ENCODE measurements at places on chromosomes 5 and 9.

DNA sequence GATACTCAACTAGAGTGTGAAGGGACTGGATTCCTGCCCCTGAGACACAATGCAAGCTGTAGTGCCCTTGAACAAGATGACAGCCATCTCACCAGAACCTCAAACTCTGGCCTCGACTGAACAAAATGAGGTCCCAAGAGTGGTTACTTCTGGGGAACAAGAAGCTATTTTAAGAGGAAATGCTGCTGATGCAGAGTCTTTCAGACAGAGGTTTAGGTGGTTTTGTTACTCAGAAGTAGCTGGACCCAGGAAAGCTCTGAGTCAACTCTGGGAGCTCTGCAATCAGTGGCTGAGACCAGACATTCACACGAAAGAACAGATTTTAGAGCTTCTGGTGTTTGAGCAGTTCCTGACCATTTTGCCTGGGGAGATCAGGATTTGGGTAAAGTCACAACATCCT lies 2.4 kb downstream of the ZNF483 start:
- DNase-seq: no peak

DNA sequence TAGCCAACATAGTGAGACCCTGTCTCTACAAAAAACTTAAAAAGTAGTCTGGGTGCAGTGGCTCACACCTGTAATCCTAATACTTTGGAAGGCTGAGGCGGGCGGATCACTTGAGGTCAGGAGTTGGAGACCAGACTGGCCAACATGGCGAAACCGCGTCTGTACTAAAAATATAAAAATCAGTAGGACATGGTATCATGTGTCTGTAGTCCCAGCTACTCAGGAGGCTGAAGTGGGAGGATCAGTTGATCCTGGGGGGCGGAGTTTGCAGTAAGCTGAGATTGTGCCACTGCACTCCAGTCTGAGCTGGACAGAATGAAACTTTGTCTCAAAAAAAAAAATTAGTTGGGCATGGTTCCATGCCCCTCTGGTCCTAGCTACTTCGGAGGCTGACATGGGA lies 57.9 kb upstream of the MIER3 start:
- DNase-seq: no peak

- DNase-seq: no peak
These were observed 221.1 kb downstream of the ENC1 start for GRCh38 chr5:74419468-74419867.

GRCh38 chr9:132207839-132208615 lies 46.2 kb downstream of the NTNG2 start:
- DNase-seq: no peak

DNA sequence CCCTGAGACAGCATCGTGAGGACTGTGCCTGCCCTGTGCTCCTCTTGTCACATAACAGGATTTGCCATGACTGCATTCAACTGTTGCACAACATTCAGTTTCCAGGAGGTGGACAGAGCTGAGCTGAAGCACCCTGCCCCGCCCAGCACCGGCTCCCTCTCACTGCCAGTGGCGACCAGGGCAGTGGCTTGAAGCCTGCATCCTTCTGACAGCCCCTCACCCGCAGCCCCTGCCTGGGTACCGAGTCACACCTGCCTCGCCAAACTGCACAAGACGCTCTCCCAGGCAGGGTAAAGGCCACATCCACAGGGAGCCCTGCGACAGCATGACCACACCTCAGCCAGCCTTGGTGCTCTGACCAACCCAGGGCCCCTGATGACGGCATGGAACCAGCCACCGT lies 59.9 kb upstream of the ZNF354A start:
- no peak for DNase-seq

GRCh38 chr5:180782748-180783147 lies 19.9 kb downstream of the MGAT1 start:
- no peak for DNase-seq

- no peak for DNase-seq
These were observed 385.8 kb downstream of the EFNA5 start for GRCh38 chr5:107284822-107285525.

GRCh38 chr5:98975223-98975622 lies 46.4 kb upstream of the CHD1 start:
- no peak for DNase-seq

DNA sequence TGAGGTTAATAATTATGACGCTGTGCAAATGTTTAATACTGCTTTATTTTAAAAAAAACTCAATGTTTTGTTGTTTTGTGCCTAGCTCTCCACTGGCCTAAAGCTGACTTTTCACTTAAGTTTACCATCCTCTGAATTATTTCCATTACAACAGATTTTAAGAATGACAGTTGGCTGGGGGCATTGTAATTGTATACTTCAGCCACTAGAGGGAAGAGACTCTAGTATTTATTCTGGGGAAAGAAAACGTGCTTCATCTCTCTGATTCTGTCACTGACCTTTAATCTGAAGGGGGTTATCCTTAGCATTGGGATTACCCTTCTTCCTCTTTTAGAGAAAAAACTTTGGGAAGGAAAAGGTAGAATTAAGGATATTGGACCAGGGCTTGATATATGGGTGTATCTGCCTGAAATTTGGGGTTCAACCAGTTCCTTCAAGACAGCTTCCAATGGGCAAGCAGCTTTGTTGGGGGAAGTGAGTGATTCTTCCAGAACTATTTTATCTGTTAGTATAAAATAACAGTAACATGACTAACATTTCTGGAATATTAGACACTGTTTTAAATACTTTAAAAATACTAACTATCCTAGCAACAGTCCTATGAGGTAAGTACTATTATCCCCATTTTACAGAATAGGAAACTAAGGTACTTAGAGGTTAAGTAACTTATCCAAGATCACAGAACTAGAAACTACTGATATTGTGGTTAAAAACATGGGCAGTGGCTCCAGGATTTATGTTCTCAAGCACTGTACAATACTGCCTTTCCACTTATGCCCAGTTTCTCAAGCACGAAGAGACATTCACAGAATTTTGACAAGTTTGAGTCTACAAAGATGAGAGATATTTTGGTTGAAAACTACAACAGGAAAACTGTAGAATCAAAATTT lies 208.4 kb downstream of the CD180 start:
- DNase-seq: no peak

- DNase-seq: no peak
These were observed 127.0 kb downstream of the UNC13B start for GRCh38 chr9:35288778-35289177.

- DNase-seq: no peak
These were observed 158.0 kb downstream of the ENC1 start for GRCh38 chr5:74482523-74482922.

DNA sequence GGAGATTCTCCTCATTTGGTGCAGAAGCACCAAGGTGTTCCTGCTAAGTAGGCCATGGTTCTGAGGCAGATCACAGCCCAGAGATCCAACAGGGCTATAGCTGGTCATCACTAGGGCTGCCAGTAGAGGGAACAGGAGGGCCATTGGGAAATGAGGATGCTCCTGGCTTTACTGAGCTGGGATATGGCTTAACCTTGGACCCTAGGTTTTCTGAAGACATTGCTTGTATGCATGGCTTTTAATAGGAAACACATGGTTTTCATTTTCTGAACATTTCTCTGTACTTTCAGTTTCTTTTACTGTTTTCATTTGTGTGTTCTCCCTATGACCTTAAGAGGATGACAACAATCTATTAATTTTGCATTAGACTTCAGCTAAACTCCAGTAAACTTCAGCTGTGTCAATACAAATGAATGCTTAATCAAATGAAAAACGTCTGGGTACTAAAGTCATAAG lies at the start of gene IFNW1:
Gene IFNW1 (minus strand): TSS at position 406 of the 456 bp plus-strand sequence. CDS start 262 bp downstream, at position 144.
- DNase-seq: no peak

GRCh38 chr9:124054582-124055227 lies 43.1 kb downstream of the LHX2 start:
- no peak for DNase-seq

GRCh38 chr9:75947233-75947632 lies 56.8 kb downstream of the PCSK5 start:
- no peak for DNase-seq

GRCh38 chr5:67267512-67268216 lies 71.1 kb upstream of the CD180 start:
- DNase-seq: peak; percentile 44

- no peak for DNase-seq
These were observed 63.5 kb downstream of the SEMA5A start for GRCh38 chr5:9482381-9482780.

GRCh38 chr5:73663161-73663859 lies 37.3 kb downstream of the ARHGEF28 start:
- DNase-seq: no peak

DNA sequence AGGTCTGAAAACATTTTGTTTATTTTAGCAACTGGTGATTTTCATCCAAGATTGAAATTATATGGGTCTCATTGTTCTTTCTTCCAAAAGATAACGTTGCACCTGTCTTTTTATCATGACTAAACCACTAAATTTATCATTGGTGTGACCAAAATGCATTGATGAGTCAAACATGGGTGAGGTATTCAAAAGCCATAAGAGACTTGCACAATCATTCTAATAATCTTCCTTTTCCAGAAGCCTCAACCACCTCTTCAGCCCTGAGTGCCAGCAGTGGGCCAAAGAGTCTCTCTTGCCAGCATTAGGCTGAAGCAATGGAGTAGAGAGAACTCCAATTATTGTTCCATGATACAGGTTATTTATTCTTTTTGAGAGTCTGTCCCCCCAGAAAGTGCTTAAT lies 198.9 kb downstream of the LURAP1L start:
- DNase-seq: no peak

DNA sequence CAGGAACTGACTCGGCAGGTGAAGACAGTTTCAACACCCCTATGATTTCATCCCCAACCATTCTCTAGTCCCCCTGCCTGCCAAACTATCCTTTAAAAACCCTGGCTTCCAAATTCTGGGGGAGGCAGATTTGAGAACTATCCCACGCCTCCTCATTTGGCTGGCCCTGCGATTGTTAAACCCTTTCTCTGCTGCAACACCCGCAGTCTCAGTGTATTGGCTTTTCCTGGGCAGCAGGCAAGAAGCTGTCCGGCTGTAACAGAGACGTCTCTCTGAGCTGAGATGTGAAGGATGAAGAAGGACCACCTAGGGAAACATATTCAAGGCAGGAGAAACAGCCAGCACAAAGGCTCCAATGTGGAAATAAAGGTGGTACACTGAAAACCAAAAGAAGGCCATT lies 6.6 kb downstream of the ST6GALNAC6 start:
- no peak for DNase-seq

- DNase-seq: no peak
These were observed 51.2 kb upstream of the ZNF366 start for GRCh38 chr5:72558383-72558782.

- DNase-seq: no peak
These were observed 226.0 kb downstream of the GAS1 start for GRCh38 chr9:86721226-86721781.
